Aorta (tissue), 5 donors: ENCODE measurements at places on chromosomes 6 and 20. TPM values are rescaled to one million over a fixed set of nuclear protein-coding genes. Genes with fewer than 3 reads are reported as not detected.

CLIC5 gene
- 3.7 TPM for total RNA-seq

GRCh38 chr6:6556161-6556737 is 32.3 kb upstream of the LY86 start:
- no peaks in the 10 kb centered on the region for H3K4me1 ChIP-seq
- H3K36me3 ChIP-seq = no peaks in the 10 kb centered on the region
- no peak overlapping the region for H3K27ac ChIP-seq
- no peak overlapping the region for H3K4me3 ChIP-seq

KCNS1 gene
- total RNA-seq = not detected

- H3K4me3 ChIP-seq = no peak overlapping the region
- no peak overlapping the region for H3K27ac ChIP-seq
- no peaks in the 10 kb centered on the region for H3K36me3 ChIP-seq
- no peak for DNase-seq
- no peaks in the 10 kb centered on the region for H3K4me1 ChIP-seq
Measured at GRCh38 chr6:138291036-138291848, 73.0 kb upstream of the PBOV1 start.

BCAS1 gene
- 1.1 TPM for total RNA-seq
